ENCODE measurements at places on chromosomes 2 and 18. TPM values are rescaled to one million over a fixed set of nuclear protein-coding genes. Genes with fewer than 3 reads are reported as not detected.

UPP2 gene
- not detected for total RNA-seq

DNA sequence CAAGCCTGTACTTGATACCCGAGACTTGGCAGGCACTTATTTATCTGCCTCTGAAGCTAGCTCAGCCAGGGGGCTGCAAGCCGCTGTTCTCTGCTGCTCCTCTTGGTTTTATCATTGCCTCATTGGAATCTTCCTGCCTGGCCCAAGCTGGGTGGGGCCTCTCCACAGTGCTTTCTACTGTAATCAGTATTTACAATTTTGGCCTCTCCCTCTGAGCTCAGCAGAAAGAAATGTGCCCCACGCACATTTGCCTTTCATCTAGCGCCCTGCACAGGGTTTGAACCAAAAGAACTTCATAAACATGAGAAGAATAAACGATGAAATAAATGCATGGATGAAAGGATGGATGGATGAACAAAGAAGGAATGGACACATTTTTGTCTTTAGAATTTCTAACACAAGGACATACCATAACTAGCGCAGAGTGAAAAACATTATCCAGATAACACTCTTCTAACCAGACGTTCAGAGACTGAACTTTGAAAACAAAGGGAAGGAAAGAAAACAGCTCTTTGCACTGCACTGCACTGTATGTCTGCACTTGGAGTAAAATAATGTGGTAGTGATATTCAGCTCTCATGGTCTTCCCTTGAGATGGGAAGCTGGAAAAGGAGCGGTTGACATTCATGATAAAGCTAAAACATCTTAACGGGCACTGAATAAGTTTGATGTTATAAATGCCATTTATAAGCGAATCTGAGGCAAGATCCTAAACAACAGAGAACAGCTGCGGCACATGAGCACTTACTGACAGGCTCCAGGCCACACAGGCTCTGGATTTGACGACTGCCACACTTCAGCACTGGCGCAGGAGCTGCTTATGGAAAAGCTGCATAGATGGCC is 86.8 kb upstream of the SP3 start:
- peak; percentile 72 for DNase-seq

GRCh38 chr2:181231151-181231550 is 226.0 kb upstream of the ITGA4 start:
- no peak for DNase-seq

DNA sequence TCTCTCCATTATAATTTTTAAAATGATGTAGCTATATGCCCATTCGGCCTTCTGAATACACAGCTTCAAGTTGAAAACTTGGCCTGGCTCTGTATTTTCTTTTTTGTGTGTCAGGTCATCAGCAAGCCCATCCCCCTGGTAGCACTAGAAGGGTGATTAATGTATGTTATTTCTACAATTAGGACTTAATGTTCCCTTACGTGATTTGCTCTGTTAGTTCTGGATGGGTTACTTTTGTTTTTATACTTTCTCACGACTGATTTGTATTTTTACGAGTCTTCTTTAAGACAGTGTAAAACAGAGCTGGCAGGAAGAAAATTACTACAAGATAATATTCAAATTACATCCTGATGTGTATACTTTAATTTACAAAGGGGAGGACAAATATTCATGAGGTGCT is 88.4 kb upstream of the RGPD4 start:
- no peak for DNase-seq

GRCh38 chr2:189050165-189050712 is 76.1 kb downstream of the COL3A1 start:
- DNase-seq, result no peak

GRCh38 chr2:58871469-58872142 is 630.5 kb upstream of the FANCL start:
- no peak for DNase-seq

- DNase-seq, result no peak
These were observed 9.7 kb downstream of the KLHL29 start for GRCh38 chr2:23394700-23395099.
